GM12864 (cell line): ENCODE measurements at places on chromosomes 1 and 21.

- DNase-seq, result no peak
Observed at GRCh38 chr1:50634251-50634650, 211.0 kb upstream of the DMRTA2 start.

- no peak for DNase-seq
Observed at GRCh38 chr1:175252561-175252960, 60.0 kb upstream of the KIAA0040 start.

DNA sequence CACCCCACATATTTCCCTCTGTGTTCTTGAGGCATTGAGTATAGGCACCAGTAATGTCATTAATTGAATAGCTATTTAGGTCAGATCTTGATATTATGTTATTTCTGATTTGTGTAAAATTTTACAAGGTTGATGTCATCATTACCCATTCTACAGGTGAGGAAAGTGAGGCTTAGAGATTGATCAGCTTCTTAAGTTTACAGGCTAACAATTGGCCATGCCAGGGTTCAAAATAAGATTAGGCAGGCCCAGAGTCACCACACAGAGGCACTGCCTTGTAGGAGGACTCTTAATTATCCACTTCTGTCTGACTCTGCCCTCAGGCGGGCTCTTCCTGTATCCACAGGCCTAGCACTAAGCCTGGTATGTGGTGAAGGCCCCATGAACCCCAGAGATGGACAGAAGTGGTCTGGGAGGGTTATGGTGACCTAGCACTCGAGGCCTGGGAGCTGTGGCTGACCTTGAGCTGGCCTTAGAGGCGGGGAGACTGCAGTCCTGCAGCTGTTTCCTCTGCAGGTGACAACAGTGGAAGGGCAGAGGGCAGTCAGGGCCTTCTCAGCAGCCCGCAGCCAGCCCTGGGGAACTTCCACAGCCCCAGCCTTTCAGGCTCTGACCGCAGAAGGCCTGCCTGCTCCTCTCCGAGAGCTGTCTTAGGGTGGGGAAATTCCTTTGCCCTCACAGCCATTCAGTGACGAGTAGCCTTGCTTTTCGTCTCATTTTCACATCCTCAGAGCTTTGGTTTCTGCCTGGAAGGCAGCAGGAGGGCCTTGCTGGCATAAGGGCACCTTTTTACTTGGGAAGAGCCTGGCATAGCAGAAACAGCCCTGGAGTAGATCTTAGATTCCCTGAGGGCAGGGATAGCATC lies 12.2 kb downstream of the ZDHHC18 start:
- peak; percentile 68 for DNase-seq

DNA sequence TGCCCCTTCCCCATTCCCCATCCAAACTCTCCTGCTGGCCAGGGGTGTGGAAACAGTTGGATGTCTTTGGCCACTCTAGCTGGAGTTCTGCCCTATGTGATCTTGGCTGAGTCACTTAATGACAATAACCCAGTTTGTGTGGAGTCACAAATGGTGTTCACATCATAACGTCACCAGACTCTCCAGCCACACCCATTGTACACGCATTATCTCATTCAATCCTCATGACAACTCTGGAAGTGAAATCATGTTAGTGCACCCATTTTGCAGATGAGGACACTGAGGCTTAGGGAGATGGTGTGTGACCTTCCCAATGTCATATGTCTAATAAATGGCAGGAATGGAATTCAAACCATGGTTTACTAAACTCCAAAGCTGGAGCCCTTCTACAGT lies 1.2 kb upstream of the CDA start:
- DNase-seq, result no peak

DNA sequence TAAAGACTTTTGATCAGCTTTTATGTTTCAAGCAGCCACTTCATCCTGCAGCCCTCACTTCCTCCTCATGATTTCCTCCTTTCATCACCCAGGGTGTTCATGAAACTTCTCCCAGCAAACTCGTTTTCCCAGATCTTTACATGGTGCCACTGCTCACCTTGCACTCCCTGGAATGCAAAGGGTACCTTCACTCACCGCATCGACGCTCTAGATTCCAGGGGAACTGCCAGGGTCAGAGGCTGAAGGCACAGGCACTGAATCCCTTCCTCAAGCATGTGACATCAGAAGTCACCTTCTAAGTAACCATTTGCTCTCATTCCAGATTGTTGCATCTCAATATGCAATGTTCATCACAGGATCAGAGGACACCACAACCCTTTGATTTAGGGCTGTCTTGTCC lies 82.8 kb downstream of the PRKAB2 start:
- DNase-seq, result no peak
